ENCODE measurements at places on chromosomes 2 and 18. TPM values are rescaled to one million over a fixed set of nuclear protein-coding genes. Genes with fewer than 3 reads are reported as not detected.

DNA sequence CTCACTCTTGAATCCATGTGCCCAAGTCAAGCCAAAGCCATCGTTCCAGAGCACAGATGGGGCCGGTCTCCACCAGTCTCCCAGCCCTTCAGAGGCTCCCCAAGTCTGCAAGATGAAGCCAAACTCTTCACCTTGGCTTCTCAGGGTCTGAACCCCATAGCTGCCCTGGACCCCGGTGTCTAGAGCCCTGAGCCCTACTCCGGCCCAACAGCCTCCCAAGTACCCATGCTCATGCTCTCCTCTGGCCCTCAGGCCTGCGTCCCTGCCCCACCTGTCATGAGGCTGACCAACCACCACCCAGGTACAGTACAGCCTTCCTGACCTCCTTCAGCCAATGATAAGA lies 46.0 kb downstream of the ZNF516 start:
- no peak for DNase-seq

Gene CHST10
- total RNA-seq = 13.4 TPM

DNA sequence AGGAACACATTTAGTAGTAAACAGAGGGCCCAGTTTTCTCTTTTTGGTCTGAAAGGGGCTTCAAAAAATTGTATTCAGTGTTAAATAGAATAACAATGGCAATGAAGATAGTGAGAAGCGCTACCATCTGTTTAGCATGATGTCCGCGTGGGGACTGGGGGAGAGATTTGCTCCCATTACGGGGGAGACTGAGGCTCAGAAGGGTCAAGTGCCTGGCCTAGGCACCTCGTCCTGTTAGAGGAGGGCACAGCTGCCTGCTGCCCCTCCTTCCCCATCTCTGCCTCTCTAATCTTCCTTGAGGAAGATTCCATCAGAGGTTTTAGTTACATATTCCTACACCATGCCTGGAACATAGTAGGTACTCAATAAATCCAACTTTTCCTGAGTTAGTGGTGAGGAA lies 10.1 kb upstream of the TMEM185B start:
- DNase-seq = no peak

DNA sequence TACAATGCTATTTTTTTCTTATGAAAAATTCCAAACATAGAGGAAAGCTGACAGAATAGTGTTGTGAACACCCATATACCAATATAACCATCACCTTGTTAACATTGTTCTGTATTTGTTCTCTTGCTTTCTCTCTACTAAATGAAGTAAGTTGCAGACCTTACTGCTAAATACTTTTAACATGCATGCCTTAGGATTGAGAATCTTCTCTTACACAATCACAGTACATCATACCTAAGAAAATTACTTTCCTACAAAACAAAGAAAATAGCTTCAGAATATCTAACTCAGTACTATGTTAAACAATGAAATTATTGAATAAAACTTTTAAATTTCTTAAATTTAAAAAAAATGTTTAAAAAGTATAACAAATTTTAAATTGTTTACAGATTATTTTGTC lies 136.5 kb downstream of the UBR3 start:
- DNase-seq = no peak

DNA sequence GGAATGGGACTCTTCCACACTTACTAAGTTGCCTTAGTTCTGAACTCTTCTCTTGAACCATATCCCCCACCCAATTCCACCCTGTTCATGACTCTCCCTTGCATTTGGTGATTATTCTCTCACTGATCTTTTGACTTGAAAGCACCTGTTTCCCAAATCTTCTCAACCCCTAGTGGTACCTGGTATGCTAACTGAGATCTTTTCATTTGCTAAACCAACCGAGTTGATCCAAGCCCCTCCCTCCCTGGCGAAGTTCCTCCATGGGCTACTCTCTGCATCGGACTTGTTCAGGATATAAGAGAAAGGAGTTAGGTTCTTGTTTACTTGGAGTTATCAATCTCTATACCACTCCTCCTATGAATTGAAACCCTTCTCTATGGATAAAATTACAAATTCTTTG lies 593.5 kb downstream of the BCL11A start:
- no peak for DNase-seq

DNA sequence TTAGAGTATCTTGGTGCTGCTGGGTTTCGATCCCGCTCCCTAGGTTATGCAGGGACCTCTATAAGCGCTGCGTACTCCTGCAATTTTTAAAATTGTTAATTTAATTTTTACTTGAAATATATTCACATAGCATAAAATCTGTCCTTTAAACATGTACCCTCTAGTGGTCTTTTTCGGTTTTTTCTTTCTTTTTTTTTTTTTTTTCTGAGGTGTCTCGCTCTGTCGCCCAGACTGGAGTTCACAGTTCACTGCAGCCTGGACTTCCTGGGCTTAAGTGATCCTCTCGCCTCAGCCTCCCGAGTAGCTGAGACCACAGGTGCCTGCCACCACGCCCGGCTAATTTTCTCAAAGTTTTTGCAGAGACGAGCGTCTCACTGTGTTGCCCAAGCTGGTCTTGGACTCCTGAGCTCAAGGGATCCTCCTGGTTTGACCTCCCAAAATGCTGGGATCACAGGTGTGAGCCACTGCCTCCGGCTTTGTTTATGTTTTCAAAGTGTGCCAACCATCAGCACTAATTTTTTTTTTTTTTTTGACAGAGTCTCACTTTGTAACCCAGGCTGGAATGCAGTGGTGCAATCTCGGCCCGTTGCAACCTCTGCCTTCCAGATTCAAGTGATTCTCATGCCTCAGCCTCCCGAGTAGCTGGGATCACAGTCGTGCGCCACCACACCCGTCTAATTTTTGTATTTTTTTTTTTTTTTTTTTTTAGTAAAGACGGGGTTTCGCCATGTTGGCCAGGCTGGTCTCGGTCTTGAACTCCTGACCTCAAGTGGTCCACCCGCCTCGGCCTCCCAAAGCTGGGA lies 585 bp upstream of the MOB1A start:
- no peak for DNase-seq

Gene ANO7
- 0.68 TPM for total RNA-seq

DNA sequence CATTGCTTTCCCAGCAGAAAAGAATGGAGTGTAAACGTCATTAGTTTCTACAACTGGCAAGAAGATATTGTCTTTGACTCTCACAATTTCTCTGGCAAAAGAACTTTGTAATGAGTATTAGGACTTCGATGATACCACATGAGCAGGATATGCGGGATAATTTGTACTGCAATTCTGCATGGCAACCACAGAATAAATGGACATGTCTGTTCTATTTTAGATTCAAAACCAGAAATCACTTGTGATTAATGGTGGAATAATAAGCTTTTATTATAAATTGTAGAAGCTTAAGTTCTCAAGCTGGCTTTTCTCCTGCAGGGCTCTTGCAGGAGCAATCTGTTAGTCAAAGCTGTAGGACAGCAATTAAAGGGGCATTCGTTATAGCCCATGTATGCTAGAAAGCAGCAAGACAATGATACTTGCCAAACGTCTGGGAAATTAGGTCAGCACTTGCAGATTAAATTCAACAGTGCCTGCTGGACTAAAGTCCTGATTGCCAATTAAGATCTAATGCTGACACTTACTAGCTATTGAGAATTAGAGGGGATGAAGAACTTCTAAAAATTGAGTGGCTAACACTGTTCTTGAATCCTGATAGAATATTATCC lies 177.9 kb downstream of the PTH2R start:
- DNase-seq = no peak

Gene ABHD1
- not detected for total RNA-seq

Gene SERPINB10
- total RNA-seq = not detected

DNA sequence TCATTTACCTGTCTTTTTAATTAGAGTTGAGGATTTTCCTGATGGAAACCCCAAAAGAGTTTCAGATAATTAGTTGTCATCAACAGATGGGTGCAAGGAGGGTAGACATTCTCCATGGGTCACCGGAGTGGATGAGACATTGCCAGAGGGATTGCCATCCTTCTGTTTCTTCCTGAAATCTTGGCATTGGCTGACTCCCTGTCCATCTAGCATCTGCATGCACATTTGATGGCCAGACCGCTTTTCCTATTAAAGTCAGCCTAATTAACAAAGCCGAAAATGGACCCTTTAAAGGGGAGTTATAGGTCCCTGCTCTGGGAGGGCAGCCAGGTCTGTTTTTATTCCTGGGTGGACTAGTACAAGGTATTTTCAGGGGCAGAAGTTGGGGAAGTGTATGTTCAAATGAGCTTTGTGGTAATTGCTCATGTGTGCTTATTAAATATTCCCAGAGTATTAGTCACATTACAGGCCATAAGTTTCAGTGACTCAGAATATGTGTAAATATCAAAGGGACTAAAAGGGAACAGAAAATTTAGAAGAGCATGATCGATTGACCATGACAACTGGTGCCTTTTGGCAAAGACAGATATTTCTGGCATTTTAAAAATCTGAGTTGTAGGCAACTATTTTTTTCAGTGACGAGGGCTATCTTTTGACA lies 209.8 kb downstream of the PHLPP1 start:
- DNase-seq = no peak

- DNase-seq = no peak
Observed at GRCh38 chr2:74414881-74415761, 6.3 kb downstream of the C2orf81 start.

Gene NPHP1
- total RNA-seq = 2.7 TPM

Gene ACMSD
- not detected for total RNA-seq

DNA sequence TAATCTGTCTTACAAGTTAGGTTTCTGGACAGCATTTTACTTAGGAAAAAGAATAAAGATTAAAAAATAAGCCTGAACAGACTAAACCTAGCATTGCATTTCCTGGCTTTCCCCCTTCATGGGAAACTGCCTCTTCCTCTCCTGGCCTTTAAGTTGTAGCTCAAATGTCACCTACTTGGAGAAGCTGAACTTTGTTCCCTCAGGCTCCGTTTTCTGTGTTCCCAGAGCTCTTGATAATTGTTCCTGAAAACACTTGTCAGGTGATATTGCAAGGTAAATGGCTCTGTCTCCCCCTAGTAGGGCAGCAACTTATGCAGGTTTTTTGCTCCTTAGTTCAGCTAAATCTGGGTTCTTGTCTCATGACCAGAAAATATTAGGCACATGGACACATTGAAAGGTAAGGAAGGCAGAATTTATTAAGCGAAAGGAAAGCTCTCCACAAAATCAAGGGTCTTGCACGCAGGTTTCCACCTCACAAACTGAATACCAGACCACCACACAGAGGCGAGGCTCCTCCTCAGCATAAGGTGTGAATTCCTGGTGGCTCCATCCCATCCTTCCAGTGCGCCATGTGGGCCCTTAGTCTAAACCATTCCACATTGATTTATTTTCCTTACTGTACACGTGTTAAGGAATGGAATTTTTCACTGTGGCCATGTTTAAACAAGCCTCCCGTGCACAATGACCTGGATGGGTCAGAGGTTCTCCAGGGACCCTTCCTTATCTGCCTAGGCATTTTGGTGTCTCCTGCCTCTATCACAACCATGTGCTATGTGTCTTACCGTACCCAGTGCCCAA lies 229.3 kb downstream of the HNMT start:
- no peak for DNase-seq

GRCh38 chr2:69013840-69014821 lies 1.2 kb downstream of the ANTXR1 start:
- no peak for DNase-seq
